Fibroblast of skin of right biceps (primary cell): ENCODE measurements at places on chromosomes 13 and 19.
A peak's percentile ranks its signal among the peaks of the same experiment; 100 is the strongest.

DNA sequence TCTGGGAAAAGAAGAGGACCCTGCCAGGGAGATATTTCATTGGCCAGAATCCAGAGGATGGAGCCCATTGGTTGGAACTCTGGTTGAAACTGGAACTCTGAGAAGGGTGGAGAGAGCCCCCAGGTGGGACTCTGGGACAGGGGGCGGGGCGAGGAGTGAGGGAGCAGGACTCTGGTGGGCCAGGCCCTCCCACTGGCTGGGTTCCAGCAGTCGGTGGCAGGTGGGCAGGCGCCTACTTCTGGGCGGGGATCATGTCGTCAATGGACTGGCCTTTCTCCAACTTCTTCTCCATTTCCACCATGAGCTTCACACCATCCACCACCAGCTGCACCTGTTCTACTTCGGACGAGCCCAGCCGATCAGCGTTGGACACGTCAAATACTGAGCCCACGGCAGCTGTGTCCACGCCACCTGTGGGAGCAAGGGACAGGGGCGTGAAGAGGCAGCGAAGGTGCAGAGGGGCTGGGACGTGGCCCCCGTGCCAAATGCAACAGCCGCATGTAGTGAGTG is 16.1 kb downstream of the CKM start:
- DNase-seq, result no peak

DNA sequence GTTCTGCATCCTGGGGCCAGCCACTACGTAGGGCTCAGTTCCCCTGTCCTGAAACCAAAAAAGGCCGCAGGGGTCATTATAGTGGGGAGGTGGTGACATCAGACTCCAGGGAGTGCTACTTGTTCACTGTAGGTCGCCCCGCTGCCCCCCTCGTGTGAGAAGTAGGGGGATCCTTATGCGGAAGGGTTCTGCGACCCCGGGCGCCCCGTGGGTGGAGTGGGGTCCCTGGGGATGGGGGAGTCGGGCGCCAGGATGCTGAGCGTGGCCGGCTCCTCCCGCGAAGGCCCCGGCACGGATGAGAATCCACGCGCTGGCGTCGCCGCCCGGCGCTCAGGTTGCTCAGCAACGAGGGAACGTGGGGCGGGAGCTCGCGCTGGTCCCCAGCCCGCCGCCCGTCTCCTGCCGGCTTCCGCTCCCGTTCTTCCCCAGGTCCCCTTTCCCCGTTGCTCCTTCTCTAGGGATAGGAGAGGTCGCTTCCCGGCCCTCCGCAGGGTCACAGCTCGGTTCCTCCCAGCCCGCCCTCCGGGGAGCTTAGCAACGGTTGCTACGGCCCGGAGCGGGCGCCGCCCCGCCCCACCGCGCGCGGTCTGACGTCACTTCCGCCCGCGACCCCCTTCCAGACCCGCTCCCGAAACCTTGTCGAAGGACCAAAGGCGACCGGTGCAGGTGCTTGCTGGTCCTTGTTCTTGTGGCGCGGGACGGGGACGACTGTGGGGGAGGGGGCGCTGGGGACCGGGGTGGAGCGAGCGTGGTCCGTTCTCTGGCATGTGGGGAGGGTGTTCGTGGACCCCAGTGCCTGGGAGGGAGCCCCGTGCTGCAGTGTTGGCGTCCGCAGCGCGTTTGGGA is at the start of gene NAT14:
Gene NAT14 (plus strand): TSS at position 596 of the 846 bp plus-strand sequence. CDS start 521 bp downstream, outside the sequence.
- peak; percentile 69 for DNase-seq

GRCh38 chr13:107846642-107847041 is 368.7 kb downstream of the LIG4 start:
- no peak for DNase-seq

- DNase-seq, result peak; percentile 90
Measured at GRCh38 chr19:13163609-13164342, 13.6 kb downstream of the IER2 start.

GRCh38 chr19:49104229-49104864 is 9.8 kb upstream of the LIN7B start:
- no peak for DNase-seq

GRCh38 chr13:76383676-76384461 is 502.3 kb downstream of the KCTD12 start:
- peak; percentile 92 for DNase-seq

DNA sequence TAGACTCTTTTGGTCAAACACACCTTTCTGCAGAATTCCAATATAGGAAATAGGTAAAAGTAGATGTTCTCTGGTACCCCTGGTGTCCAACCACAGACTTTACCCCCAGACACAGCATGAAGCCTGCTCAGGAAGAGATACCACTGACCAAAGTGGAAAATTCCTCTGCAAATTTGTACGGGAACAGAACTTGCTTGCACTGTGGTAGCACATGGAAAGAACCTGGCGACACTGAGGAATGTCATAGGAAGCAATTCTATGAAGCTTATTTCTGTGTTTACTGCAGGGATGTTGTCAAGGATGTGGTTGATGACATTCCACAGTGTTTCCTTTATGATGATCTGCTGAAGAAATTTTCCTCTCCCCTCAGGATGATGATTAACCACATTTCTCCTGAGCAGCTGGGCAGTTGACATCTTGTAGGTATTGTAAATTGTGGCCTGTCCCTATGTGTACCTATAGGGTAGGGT is 48.9 kb upstream of the TNFSF11 start:
- peak; percentile 73 for DNase-seq

GRCh38 chr13:46315491-46316075 is 71.5 kb downstream of the RUBCNL start:
- DNase-seq, result no peak

DNA sequence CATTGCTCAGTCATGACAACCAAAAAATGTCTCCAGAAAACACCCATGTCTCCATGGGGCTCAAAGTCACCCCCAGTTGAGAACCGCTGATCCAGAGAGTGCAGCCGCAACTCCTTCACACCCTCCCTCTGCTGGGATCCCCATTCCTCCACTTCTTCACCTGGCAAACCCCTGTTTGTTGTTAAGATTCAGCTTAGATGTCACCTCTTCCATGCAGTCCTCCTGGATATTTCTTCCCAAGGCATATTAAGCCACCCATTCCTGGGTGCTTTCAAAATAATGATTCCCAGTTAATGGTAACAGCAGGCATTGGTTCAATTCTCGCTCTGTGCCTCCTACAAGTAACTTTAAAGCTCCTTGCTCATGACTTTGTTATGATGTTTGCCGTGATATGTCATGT is 4.0 kb downstream of the OR10H1 start:
- DNase-seq, result no peak

GRCh38 chr19:49676136-49676783 is 811 bp upstream of the PRMT1 start:
- DNase-seq, result peak; percentile 93

- DNase-seq, result no peak
Measured at GRCh38 chr19:49911381-49912145, 14.9 kb upstream of the IL4I1 start.

- no peak for DNase-seq
Measured at GRCh38 chr19:17542042-17542441, 13.4 kb upstream of the COLGALT1 start.

DNA sequence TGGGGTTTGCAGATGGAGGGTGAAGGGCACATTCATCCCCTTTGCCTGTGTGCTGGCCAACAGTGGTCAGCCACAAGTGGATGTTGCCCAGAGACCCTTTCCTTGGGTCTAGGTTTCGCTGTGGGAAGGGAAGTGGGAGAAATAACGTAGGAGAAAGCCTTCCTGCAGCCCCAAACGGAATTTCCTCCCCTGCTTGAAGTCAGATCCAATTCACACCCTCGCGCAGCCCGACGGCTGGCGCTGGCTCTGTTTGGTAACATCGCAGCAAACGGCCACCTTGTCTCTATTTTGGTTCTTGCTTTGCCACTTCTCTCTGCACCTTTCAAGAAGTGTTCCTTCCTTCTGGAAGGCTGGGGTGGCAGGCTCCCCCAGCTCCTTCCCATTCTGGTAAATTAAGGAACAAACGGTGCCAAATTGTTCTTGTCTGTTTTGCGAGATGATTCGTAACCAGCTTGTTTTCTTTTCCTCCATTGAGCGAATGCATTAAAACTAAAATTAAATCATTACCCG is 45.4 kb downstream of the CHST8 start:
- no peak for DNase-seq

- no peak for DNase-seq
Measured at GRCh38 chr13:66099825-66100224, 1130.3 kb downstream of the PCDH9 start.

DNA sequence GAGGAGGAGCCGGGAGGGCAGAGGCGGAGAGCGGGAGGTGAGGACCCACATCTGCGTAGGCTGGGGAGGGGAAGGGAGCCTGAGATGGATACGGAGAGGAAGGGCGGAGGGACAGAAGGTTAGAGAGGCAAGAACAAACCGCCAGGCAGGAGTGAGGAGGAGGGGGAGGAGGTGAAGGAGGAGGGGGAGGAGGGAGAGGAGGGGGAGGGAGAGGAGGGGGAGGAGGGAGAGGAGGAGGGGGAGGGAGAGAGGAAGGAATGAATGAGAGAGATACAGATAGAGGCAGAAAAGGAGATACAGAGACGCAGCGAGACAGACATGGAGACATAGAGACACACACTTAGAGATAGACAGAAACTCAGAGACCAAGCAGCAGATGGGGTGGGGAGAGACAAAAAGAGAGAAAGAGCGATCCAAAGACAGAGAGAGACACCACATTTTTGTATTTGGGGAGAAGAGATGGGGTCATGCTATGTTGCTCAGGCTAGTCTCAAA is 782 bp upstream of the CA11 start:
- DNase-seq, result no peak

GRCh38 chr19:31054430-31054829 is 294.8 kb downstream of the TSHZ3 start:
- DNase-seq, result peak; percentile 77

DNA sequence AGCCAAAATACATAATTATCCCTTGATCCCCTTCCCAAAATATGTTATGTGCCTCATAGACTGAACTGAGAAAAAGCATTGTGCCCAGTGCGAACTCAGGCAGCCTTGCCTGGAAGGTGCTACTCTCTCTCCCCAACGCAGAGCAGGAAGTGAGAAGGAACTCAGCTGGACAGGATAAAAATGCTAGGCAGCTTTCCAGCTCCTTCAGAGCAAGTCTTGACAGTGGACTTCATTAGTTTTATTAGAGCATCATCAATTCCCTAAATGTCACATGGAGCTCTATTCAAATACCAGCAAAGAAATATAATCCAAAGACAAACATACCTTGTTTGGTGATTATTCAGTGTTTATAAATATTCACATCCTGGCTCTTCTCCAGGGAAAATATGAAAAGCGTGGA is 202.4 kb downstream of the RFC3 start:
- no peak for DNase-seq

DNA sequence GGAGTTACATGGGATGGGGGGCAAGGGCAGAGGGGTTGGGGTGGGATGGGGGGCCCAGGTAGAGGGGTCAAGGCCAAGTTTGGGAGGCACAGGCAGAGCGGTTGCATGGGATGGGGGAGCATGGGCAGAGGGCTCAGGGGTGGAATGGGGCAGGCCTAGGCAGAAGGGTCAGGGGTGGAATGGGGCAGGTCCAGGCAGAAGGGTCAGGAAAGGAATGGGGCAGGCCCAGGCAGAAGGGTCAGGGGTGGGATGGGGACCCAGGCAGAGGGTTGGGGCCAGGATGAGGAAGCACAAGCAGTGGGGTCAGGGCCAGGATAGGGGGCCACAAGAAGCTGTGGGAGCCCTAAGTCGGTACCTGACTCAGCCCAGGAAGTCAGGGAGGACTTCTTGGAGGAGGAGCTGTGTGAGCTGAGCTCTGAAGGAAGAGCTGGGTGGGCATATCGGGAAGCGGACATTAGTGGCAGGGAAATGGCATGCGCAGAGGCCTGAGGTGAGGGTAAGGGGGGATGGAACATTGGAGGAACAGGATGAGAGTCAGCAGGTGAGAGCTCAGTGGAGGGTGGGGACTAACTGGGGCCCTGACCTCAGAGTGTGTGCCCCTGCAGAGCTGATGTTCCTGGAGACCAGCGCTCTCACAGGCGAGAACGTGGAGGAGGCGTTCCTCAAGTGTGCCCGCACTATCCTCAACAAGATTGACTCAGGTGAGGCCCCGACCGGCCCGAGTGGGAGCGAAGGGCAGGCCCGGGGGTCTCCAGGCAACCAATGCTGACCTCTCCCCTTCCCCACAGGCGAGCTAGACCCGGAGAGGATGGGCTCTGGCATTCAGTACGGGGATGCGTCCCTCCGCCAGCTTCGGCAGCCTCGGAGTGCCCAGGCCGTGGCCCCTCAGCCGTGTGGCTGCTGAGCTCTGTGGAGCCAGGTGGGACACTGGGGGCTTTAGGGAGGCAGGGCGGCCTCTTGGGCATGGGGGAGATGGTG is 8.3 kb downstream of the RAB4B start:
- DNase-seq, result no peak

GRCh38 chr13:103525530-103525929 is 459.3 kb upstream of the SLC10A2 start:
- no peak for DNase-seq

DNA sequence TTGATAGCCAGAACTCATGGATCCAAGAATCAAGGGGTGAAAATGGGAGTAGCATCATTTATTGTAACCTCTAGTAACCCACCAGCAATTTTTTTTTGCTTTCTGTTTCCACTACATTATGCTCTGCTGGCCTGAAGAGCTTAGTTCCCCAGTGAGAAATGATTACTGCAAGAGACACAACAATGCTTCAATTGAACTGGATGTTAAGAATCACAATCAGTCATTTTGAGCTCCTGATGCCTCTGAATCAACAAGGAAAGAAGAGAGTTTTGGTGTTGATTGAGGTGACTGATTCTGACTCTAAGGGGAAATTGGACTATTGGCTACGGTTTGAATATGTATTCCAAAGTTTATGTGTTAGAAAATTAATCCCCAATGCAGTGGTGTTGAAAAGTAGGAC is 1084.4 kb downstream of the SLITRK1 start:
- DNase-seq, result no peak

DNA sequence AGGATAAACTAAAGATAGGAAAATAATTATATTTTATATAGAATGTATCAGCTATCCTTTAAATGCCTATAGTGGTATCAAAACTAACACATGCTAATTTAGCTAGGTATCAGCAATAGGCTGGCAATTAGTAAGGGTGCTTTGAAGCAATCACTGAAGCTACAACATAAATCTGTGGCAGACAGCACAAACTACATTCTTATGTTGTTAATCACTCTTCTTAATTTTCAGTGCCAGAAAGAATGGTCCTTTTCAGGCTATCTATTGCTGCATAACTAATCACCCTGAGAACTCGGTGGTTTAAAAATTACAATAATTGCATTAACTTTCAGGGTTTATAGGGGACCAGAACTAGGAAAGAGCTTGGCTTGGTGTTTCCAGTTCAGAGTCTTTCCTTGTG is 963.1 kb downstream of the EFNB2 start:
- DNase-seq, result peak; percentile 11

- no peak for DNase-seq
Measured at GRCh38 chr19:22607653-22608430, 26.3 kb upstream of the ZNF492 start.

DNA sequence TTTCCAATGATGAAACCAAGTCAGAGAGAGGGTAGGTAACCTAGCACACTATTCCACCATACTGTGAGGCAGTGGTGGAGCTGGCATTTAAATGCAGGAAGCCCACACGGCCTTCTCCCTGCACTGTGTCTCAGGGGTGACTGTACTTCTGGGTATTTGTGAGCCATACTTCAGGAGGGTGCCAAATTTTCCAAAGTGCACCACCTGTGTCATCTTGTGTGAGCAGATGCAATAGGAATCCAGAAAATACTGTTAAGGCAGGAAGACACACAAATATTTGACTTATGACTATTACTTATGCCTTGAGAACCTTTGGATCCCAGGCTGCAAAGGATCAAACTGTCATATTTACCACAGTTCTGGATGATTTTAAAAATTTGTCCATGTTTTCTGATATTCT is 17.3 kb downstream of the ZNF229 start:
- DNase-seq, result peak; percentile 3
